ENCODE measurements at places on chromosomes 2 and 18.
A peak's percentile ranks its signal among the peaks of the same experiment; 100 is the strongest.

DNA sequence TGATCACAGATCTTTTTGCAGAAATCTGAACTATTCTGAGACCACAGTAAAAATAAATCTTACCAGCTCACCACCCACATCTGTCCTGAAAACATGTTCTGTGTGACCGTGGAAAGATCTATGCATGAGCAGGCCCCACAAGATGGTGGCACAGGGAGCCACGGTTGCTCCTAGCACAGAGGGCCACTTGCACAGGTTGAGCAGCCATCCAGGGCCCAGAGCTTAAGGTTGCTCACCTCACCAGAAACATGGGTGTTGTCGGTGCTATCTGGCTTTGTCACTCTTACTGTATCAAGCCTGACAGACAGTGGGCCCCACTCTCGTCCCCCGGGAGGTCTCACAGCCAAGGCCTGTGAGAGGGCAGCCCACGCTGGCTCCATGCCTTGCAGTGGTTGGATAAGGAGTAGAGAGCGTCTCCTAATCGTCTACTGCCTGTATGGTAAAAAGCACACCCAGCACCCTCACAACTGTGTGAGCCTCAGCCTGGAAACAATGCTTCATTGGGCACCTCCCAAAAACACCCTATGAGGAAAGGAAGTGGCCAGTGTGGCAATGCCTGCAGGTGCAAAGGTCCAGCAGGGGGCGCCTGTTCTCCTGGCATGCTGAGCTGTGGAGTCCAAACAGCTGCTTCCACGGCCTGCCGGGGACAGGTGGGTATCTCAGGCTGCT lies 19.6 kb downstream of the TUBB6 start:
- peak; percentile 54 for DNase-seq

DNA sequence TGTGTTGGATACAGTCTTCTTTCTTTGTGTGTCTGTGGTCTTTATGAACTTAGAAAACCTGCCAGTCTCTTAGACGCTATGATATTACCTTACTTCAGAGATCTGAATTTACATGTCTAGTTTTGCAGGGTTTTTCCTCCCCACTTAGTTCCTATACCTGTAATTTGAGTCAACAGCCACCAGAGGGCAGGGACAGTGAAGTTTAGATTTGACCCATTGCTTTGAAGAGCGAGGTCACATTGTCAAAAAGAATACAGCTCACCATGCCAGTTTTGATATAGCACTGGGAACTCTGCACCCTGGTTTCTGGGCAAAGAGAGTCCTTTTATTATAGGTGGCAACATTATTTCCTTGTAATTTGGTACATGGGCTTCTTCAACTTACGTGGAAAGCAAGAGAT lies 102.3 kb downstream of the MAPK4 start:
- DNase-seq = no peak

- peak; percentile 10 for DNase-seq
These were observed 31.9 kb downstream of the C1QL2 start for GRCh38 chr2:119126650-119127049.

DNA sequence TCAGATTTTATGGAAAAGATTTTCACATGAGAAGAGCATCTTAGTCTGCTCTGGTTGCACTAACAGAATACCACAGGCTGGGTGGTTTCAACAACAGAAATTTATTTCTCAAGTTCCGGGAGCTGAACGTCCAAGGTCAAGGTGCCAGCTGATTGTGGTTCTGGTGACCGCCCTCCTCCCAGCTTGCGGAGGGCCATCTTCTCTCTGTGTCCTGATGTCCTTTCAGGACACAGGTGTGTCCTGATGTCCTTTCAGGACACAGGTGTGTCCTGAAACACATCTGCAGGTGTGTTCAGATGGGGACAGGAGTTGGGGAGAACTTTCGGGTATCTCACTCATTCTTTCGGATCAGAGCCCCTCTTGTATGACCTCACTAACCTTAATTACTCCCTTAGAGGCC lies 374.9 kb downstream of the SOX11 start:
- DNase-seq = no peak

- no peak for DNase-seq
These were observed 117.9 kb upstream of the SALL3 start for GRCh38 chr18:78861706-78862105.

DNA sequence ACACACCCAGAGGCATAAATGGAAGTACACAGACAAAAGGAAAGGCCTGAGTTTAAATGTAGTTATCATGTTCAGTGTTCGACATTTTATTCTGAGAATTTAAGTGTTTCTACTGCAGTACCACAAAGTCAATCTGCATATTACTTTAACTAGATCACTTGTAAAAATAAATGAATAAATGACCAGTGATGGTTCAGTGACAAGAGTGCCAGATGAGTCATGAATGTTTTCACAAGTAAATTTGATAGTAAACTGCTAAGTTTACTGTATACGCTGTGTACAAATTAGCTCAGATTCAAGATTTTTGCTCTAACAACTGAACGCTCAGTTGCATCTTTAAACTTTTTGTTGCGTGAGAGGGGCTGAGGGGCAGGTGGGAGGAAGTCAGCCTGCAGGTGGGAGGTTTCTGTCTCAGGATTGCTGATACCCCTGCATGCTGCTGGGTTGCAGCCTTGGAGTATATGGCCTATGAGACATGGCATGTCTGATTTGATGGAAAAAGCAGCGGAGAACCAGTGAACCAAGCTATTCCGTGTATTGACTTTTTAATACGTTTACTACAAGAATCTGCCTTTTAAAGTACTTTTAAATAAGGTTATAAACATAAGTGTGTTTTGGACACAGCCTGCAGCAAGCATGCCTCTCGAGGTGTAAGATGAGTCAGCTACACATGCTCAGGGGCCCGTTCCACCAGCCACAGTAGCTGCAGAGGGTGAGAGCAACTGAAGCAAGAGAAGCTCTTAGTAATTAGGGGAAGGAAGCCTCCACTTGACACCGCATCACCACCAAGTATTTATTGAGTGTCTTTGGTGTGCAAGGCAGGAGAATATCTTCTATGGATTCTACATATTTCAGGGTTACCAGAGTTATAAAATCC lies 245.1 kb downstream of the NEDD4L start:
- no peak for DNase-seq

GRCh38 chr2:237691029-237691907 lies 63.9 kb downstream of the LRRFIP1 start:
- peak; percentile 34 for DNase-seq

- no peak for DNase-seq
These were observed 859.5 kb upstream of the CNTNAP5 start for GRCh38 chr2:123165616-123166015.

DNA sequence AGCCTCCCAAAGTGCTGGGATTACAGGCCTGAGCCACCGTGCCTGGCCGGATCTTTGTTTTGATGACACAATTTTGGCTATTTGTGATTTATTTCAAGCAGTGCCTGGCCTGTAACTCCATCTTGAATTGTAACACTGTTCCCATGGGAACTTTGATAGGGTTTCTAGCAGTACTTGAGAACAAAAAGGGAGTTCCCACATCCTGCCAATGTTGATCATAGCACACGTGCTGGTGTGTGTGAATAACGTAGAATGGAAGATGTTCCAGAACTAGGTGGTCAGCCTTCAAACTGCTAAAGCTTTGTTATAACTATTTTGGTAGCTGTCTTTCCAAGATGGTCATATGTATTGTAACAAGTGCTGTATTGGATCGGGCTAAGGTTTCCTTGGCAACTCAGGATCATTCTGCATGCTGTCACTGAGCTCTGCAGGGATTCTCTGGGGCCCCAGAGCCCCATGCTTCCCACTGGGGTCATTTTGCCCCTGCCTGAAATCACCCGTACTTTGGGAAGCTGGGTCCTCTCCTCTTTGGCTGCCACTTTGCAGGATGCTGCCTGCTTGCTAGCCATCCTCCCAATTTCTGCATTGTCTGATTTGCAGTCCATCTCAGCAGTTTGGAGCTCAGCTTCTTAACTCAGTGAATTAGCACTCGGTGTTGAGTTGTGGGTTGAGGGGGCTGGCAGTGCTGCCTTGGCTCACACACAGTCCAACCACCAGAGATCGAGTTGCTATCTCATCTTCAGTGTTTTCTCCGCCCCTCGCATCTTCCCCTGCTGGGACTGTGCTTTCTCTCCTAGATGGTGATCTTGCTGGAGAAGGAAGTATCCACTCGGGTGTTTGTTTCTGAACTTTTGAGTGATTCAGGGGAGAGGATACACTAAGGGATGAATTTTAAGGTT lies 26.8 kb downstream of the SH3RF3 start:
- DNase-seq = no peak

DNA sequence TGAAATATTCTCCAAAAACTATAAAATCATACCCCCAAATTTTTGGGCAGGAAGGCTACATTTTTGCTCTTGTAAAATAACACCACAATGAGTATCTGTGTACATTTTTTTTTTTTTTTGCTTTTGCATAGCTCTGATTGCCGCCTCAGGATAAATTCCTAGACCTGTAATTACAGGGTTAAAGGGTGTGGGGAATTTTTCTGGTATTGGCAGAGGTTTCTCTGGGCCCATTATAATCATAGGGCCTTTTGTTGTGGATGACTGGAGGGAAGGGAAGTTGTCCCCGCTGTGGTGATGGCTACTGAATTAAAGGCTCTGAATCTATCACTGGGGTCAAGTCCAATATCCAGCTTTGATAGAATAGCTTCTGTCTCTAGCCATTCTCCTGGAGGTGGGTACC lies 26.6 kb downstream of the CCDC195 start:
- no peak for DNase-seq

DNA sequence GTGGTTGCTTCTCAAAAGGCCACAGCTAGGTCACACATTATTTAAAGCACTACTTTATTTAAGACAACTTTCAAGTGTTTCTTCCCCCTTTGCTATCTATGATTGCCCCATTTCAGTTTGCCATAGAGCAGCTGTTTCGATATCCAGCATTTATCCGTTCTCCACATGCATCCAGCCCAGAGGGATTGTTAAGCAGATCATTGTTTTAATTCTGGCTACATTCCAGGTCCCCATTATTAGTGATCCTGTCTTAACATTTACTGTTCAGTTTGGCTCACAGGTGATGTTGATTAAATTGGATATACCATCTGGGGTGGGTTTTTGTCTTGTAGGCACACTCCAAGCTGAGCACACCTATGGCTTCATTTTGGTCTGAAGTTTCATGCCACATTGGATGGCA lies 638.7 kb downstream of the ZEB2 start:
- DNase-seq = no peak

GRCh38 chr18:62981566-62981965 lies 266.2 kb downstream of the PHLPP1 start:
- DNase-seq = no peak

GRCh38 chr2:136920652-136921333 lies 155.4 kb downstream of the THSD7B start:
- no peak for DNase-seq

DNA sequence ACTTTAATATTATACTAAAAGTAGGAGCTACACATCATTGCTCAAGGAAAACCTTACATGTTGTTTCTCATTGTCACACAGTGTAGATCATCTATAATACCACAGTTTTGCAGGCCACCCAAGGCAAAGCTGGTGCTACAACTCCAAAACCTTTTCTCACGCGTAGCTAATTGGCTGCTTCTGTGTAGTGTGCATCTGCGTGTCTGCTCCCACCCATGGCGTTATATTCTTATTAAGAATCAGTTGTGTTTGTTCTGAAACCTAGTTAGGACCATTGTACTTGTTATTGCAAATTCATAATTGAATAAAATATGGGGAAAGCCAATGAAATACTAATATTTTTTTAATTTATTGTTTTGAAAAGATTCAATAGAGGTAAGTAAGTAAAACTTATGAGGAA lies 83.9 kb downstream of the RBM43 start:
- no peak for DNase-seq

DNA sequence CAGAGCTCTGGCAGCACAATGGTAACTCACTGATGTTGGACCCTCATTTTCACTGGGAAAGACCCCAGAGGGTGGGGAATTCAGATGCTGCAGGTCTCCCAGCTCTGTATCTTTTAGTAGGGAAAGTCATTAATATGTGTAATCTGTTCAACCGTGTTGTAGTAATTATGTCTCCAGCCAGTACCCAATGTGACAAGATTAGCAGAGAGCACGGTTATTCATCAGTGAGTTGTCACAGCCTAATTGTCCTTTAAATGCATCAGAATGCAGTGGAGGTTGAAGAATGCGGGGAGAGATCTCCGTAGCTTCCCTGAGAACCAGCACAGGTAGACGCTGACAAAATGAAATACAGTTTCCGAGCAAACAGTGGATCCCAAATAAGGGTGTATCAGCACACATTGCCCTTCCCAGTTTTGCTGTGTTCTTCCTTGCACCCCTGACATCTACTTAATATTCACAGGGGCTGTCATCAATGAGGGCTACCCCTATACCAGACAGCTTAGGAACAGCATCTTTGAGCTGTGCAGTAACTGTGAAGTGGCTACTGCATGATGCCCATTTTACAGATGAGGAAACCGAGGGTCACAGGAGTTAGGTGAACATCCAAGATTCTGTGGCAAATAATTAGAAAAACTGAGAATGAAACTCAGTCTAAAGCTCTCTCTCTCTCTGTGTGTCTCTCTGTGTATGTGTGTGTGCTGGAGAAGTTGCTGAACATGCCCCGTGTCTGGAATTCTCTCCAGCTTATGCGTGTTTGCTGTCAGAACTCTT lies 430.4 kb upstream of the HS6ST1 start:
- DNase-seq = no peak

GRCh38 chr2:63790491-63790890 lies 51.2 kb upstream of the UGP2 start:
- no peak for DNase-seq

GRCh38 chr18:77087393-77088141 lies 45.0 kb downstream of the MBP start:
- DNase-seq = no peak

- DNase-seq = no peak
These were observed 453.0 kb downstream of the ARHGAP15 start for GRCh38 chr2:143582046-143582747.

DNA sequence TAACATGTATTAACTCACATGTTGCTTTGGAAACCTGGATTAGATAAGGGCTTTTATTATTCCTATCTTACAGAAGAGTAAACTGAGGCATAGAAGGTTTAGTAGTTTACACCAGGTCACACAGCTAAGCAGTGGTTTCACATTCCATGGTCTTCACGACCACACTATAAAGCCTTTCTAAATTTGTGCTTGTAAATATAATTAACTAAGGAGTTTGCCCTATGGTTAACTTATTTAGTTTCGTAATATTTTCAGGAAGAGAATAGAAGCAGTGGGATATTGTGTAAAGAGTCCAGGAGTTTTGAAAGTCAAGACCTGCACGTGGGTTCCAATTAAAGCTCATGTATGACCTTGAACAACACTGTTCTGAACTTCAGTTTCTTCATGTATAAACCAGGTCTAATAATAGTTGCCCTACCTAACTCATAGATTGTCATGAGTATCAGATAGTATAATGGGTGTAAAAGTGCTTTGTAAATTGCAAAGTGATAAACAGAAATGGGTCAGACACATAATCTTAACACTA lies 19.5 kb upstream of the SOS1 start:
- DNase-seq = no peak

- no peak for DNase-seq
These were observed at the start of gene PKDCC for GRCh38 chr2:42047488-42048298. Gene PKDCC (plus strand): TSS chr2:42048021. CDS start chr2:42048200, 179 bp downstream.

- DNase-seq = no peak
These were observed 107.1 kb downstream of the PIEZO2 start for GRCh38 chr18:11042247-11042646.

DNA sequence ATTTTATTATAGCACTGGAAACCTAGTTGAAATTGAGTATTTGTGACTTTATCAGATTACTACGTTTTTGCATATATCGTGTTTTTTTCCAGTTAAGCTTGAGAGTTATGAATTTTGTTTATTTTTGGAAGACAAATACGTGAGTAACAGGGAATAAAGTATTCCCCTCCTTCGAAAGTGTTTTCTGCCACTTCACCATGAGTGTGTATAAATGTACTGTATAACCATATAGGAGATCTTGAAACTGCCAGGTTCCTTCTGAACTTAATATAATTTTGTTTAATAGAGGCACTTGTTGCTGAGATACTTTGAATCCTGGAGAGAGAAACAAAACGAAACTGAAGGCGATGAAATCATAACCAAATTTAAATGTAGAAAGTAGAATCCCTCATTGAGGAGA lies 1004.4 kb upstream of the ZEB2 start:
- DNase-seq = no peak

Measured in stimulated activated CD4-positive, alpha-beta T cell treated with anti-CD3 and anti-CD28 coated beads, Interleukin-4, amount 100 ng/mL, for 4 hours (primary cell).